Body of pancreas (tissue), 4 donors: ENCODE measurements at places on chromosomes 11 and 22. TPM values are rescaled to one million over a fixed set of nuclear protein-coding genes. Genes with fewer than 3 reads are reported as not detected.

Gene XKR3
- total RNA-seq = not detected

Gene PGM2L1
- 5.2 TPM for total RNA-seq

Gene RAG2
- total RNA-seq = not detected

Gene SCGB2A2
- total RNA-seq = not detected

DNA sequence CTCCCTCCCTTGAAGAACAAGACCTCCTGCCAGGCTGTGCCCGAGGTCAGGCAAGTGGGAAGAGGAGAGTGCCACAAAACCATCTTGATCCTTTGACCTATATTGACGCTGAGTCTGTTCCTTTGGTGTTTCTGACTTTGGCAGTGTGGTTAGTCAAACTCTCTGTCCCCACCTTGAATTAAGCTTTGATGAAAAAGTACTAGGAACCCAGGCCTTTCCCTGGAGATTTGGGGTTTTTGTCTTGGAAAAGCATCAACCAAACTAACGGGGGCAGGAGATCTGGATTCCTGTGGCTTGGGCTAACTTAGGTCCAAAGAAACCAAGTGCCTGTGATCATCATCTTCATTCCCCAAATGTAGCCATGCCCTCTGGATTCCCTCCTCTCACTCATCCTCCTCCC, 40.4 kb downstream of the ARFGAP2 start:
- H3K36me3 ChIP-seq = no peaks in the 10 kb centered on the region
- DNase-seq = no peak
- H3K4me3 ChIP-seq = no peak overlapping the region
- H3K27ac ChIP-seq = no peak overlapping the region
- peaks cover 27% of the 10 kb centered on the region for H3K4me1 ChIP-seq

DNA sequence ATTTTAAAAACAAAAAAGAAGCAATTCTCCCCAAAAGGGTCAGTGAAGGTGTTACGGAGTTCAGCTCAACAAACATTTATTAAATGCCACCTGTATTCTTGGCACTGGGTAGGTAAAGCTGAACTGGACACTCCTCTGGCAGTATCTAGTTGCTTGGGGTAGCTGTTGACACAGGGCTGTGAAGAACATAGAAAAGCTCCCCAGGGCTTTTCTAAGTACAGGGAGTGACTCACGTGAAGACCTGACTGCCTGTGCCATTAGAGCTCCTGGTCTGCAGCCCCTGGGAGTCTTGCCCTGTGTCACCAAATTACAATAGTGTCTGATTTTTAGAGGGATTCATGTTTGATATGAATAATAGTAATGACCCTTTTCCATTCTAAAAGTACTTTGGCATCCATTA, 43.6 kb downstream of the COA4 start:
- H3K4me1 ChIP-seq = no peaks in the 10 kb centered on the region
- no peak for DNase-seq
- H3K4me3 ChIP-seq = no peak overlapping the region
- H3K27me3 ChIP-seq = no peaks in the 10 kb centered on the region
- H3K36me3 ChIP-seq = no peaks in the 10 kb centered on the region

- no peak overlapping the region for H3K4me3 ChIP-seq
- no peaks in the 10 kb centered on the region for H3K4me1 ChIP-seq
- no peak overlapping the region for H3K27ac ChIP-seq
- no peak for DNase-seq
- H3K27me3 ChIP-seq = no peaks in the 10 kb centered on the region
- no peaks in the 10 kb centered on the region for H3K36me3 ChIP-seq
These were observed 31.3 kb downstream of the TRAF6 start for GRCh38 chr11:36478700-36479329.

DNA sequence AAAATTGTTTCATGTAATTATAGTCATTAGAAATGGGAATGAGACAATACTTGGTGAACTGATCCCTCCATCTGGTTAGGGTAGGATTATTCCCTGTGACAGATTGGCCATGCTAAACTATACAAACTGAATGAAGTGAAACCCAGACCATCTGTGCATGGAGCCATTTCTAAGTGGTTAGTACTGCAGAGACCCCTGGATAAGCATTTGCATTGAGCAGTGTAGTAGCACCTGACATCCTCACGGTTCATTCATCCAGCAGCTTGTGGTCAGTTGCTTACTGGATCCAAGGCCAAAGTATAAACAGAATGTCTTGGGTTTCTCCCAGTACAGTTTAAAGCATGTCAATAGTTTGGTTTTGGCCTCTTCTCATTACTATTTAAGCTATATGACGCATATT, 93.8 kb upstream of the ARHGAP42 start:
- no peaks in the 10 kb centered on the region for H3K36me3 ChIP-seq
- H3K4me1 ChIP-seq = no peaks in the 10 kb centered on the region
- no peaks in the 10 kb centered on the region for H3K27me3 ChIP-seq
- H3K27ac ChIP-seq = no peak overlapping the region

DNA sequence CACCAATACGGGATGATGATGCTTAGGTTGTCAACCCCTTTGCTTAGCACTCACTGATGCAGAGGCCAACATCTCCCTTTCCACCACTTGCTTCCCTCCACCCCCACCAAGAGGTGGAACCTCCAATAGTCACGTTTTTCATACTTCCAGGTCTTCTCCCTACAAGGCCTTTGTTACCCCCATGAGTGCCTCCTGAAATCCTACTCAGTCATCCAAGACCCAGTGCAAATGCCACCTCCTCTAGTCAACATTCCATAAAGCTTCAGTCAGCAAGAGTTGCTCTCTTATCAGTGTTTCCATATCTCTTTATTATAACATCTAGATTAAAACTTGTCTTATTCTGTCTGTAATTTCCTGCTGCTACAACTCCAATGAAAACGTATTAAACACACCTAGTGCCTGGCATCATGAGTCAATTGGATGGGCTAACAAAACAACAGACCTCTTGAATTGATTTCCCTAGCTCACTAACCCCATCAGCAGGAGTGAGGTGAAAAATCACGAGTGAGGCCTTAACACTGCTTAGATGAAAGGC, 370.7 kb upstream of the CCDC90B start:
- DNase-seq = no peak
- no peaks in the 10 kb centered on the region for H3K27me3 ChIP-seq
- H3K27ac ChIP-seq = no peak overlapping the region
- H3K4me3 ChIP-seq = no peak overlapping the region
- H3K4me1 ChIP-seq = no peaks in the 10 kb centered on the region

GRCh38 chr22:36536717-36537116, 7.8 kb upstream of the EIF3D start:
- H3K4me3 ChIP-seq = no peak overlapping the region
- no peaks in the 10 kb centered on the region for H3K4me1 ChIP-seq
- no peaks in the 10 kb centered on the region for H3K27me3 ChIP-seq
- H3K36me3 ChIP-seq = no peaks in the 10 kb centered on the region
- no peak overlapping the region for H3K27ac ChIP-seq

GRCh38 chr22:50621356-50621880, 6.5 kb downstream of the ARSA start:
- no peak overlapping the region for H3K4me3 ChIP-seq
- DNase-seq = no peak
- peak overlapping the region; percentile 94 for H3K27ac ChIP-seq
- peaks cover 39% of the 10 kb centered on the region for H3K4me1 ChIP-seq
- no peaks in the 10 kb centered on the region for H3K27me3 ChIP-seq
